ENCODE measurements at places on chromosomes 5 and 9. TPM values are rescaled to one million over a fixed set of nuclear protein-coding genes. Genes with fewer than 3 reads are reported as not detected.

Gene CDKN2A
- total RNA-seq: 4.2 TPM

Gene CCNI2
- total RNA-seq: not detected

Gene CCL27
- not detected for total RNA-seq

Gene ANKRD31
- 0.13 TPM for total RNA-seq

Gene MPDZ
- 46.0 TPM for total RNA-seq

Gene CYLC2
- not detected for total RNA-seq

Gene CACNA1B
- total RNA-seq: not detected

Gene C5orf58
- not detected for total RNA-seq

Gene FYB1
- total RNA-seq: 27.8 TPM

Gene ORM1
- total RNA-seq: 0.64 TPM

Gene FAM174A
- total RNA-seq: 14.1 TPM

Gene KIF27
- total RNA-seq: 3.9 TPM

Gene PLAC8L1
- total RNA-seq: 1.5 TPM

Gene UIMC1
- total RNA-seq: 39.1 TPM

Gene MYMK
- total RNA-seq: not detected

Measured in mesenteric fat pad (tissue), 1 donor.